ENCODE measurements at places on chromosomes 2 and 18. TPM values are rescaled to one million over a fixed set of nuclear protein-coding genes. Genes with fewer than 3 reads are reported as not detected.

DNA sequence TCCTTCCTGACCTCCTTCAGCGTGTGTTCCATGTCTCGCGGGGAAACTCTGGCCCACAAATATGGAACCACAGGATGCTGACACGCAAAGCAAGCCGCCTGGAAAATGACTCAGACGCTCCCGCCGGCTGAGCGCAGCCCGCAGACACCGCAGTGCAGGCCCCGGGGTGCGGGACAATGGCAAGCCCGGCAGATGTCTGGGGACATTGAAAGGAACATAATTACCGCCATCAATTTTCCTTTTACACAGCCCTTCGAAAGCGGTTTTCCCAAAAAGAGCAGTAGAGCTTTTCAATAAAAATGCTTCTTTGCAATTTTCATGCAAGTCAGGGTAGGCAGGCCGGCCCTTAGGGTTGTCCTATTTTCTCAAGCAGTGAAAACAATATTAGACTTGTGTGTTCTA is 159.2 kb upstream of the SH3BP4 start:
- DNase-seq = no peak

GRCh38 chr18:47932603-47933002 is 2.1 kb upstream of the SMAD2 start:
- DNase-seq = no peak

DNA sequence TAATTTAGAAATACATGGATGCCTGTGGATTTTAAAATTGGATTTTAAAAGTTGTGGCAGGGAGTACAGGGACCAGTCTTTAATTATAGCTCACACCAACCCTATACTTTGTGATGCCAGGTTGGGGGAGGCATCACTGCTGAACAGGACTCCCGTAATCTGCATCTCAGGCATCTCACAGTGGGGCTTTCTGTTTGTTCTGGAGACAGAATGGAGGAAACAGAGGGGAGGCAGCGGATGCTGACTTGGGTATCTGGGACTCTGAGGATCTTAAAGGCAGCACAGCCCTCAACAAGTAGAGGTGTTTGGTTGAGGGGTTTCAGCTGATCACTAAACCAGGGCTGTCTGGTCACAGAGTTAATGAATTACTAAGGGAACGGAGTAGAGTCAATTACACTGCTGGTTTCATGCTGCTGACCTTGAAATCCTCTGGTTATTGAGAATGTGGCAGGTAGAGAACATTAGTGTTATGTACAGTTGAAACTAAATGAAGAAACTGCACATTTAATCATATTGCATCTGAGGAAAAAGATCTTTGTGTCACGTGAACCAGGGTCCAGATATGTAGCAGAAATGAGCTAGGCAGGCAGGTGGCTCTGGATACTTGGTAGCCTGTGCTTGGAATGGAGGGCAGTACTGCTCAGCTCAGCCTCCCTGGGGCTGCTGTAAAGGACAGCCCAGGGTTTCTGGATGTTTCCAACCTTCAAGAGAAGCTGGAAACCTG is 40.3 kb downstream of the FHOD3 start:
- DNase-seq = no peak

DNA sequence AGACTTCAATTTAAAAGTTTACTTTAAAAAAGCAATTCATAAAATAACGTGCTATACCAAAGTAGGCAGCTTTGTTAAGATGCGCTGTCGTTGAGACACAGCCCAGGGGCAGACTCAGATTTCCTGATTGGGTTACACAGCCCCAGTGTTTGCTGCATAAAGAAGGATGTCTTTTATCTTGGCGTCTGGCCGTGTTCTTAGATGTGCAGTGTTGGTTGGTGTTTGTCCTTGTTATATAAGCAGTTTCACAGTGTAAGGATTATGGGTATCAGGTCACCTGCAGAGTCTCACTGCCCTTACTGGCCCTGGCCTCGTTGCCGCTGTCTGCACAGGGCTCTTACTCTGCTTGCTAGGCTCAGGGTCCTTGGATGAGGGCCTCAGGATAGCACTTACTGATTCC is 108.5 kb downstream of the WDSUB1 start:
- DNase-seq = no peak

GRCh38 chr2:105183555-105184323 is 57.8 kb upstream of the GPR45 start:
- DNase-seq = no peak

DNA sequence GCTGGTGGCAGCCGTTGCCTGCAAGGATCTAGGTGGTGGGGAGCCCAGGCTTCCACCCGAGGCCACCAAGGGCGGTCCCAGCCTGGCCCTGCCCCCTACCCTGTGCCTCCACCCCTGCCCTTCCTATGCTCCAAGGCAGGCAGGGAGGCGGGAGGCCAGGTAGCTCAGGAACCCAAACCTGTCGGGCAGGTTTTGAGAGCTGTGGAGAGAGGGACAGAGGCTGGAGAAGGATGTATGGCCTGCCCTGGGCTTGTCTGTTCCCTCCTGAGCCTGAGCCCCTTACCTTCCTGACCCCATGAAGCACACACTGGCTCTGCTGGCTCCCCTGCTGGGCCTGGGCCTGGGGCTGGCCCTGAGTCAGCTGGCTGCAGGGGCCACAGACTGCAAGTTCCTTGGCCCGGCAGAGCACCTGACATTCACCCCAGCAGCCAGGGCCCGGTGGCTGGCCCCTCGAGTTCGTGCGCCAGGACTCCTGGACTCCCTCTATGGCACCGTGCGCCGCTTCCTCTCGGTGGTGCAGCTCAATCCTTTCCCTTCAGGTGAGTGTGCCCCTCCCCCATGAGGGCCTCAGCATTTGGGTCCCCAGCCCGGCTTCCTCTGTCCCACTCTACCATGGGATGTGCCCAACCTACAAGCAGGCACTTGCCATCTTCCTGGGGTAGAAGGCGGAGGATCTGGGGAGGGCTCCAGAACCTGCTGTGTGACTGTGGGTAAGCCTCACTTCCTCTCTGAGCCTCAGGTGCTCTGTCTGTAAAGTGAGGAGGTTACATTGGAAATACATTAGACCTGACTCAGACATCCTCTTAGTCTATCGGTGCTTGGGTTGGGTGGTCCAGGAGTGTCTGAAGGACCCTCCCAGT is at the start of gene PROM2:
Gene PROM2 (plus strand): TSS at position 159 of the 860 bp plus-strand sequence. CDS start 137 bp downstream, at position 296.
- DNase-seq = no peak

- no peak for DNase-seq
Measured at GRCh38 chr2:115364093-115364492, 921.7 kb downstream of the DPP10 start.

GRCh38 chr2:227179988-227180685 is 15.7 kb downstream of the COL4A3 start:
- DNase-seq = no peak

- DNase-seq = no peak
Measured at GRCh38 chr2:202327858-202328257, 48.3 kb upstream of the BMPR2 start.

DNA sequence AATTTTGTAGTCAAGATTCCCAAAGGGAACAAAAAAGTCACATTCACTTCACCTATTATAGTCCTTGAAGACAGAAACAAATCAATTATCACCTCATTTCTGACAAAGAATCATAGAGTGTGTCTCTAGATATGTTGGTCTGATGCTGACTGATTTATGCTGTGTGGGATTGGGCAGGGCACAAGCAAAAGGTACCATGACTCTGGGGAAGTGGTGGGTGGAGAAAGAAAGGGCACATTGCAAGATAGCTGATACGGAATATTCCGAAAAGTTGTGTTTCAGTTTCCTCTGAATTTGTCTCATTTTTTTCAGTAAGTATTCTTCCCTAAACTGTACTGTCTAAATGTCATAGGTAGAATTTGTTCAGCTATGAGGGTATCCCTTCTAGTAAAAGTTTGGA is 268.0 kb downstream of the MREG start:
- DNase-seq = no peak

DNA sequence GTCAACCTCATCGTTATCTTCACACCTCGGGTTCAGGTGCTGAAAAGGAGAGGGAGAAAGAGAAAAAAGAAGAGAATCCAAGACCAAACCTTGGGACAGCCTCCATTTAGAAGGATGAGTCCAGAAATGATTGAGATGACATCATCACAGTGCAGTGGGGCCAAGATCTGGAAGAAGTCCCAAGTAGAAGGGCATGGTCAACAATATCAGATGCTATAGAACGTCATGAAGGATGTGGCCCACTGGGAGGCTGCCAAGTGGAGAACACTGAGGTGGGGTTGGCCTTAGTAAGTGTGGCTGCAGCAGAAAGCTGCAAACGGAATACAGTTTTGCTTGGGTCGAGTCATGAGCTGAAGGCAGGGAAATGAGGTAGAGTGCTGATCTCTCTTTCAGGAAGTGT is 91.1 kb upstream of the FZD7 start:
- DNase-seq = no peak

Gene SYT4
- 18.4 TPM for total RNA-seq

Gene RND3
- total RNA-seq = 41.3 TPM

Gene PKP4
- 50.2 TPM for total RNA-seq

Measured in omental fat pad (tissue), 4 donors.